ENCODE measurements at places on chromosomes 13 and 19.

DNA sequence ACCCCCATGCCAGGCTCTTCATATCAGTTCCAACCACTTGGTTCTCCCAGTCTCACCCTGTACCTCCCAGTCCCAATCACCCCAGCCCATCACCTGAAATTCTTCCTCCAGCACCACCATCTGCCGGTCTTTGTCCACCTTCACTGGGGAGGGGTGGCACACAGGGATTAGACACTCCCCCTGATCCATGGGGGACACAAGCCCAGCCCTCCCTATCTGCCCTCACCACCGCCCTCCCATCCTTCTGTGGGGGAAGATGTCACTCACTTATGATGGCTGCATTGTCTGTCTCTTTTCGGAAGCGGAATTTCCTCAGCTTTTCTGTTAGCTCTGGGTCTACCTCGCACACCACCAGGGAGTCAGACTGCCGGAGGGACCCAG lies 685 bp downstream of the GMFG start:
- DNase-seq, result no peak
- H3K4me1 ChIP-seq, result no peaks in the 10 kb centered on the region
- peak overlapping the region; percentile 63 for H3K27ac ChIP-seq
- H3K27me3 ChIP-seq, result no peaks in the 10 kb centered on the region
- no peak overlapping the region for H3K4me3 ChIP-seq

- no peak for DNase-seq
- no peak overlapping the region for H3K4me3 ChIP-seq
- H3K36me3 ChIP-seq, result no peaks in the 10 kb centered on the region
These were observed 18.5 kb upstream of the ZNF331 start for GRCh38 chr19:53519446-53519845.

GRCh38 chr13:35957996-35958395 lies 173.2 kb downstream of the DCLK1 start:
- H3K4me3 ChIP-seq, result no peak overlapping the region
- DNase-seq, result no peak
- no peaks in the 10 kb centered on the region for H3K27me3 ChIP-seq

- no peaks in the 10 kb centered on the region for H3K36me3 ChIP-seq
- no peak overlapping the region for H3K4me3 ChIP-seq
- DNase-seq, result no peak
These were observed 4.6 kb upstream of the LYPD5 start for GRCh38 chr19:43806848-43807247.
